Stimulated activated CD8-positive, alpha-beta memory T cell treated with anti-CD3 and anti-CD28 coated beads, Interleukin-2, amount 100 ng/mL, for 1 hour (primary cell): ENCODE measurements at places on chromosomes 12 and 14.
A peak's percentile ranks its signal among the peaks of the same experiment; 100 is the strongest.

- no peak for DNase-seq
Observed at GRCh38 chr12:50542448-50542847, 37.7 kb downstream of the DIP2B start.

GRCh38 chr14:69554500-69554899 lies 20.2 kb downstream of the CCDC177 start:
- no peak for DNase-seq

- no peak for DNase-seq
Observed at GRCh38 chr12:111086947-111087700, 166.7 kb upstream of the MYL2 start.

DNA sequence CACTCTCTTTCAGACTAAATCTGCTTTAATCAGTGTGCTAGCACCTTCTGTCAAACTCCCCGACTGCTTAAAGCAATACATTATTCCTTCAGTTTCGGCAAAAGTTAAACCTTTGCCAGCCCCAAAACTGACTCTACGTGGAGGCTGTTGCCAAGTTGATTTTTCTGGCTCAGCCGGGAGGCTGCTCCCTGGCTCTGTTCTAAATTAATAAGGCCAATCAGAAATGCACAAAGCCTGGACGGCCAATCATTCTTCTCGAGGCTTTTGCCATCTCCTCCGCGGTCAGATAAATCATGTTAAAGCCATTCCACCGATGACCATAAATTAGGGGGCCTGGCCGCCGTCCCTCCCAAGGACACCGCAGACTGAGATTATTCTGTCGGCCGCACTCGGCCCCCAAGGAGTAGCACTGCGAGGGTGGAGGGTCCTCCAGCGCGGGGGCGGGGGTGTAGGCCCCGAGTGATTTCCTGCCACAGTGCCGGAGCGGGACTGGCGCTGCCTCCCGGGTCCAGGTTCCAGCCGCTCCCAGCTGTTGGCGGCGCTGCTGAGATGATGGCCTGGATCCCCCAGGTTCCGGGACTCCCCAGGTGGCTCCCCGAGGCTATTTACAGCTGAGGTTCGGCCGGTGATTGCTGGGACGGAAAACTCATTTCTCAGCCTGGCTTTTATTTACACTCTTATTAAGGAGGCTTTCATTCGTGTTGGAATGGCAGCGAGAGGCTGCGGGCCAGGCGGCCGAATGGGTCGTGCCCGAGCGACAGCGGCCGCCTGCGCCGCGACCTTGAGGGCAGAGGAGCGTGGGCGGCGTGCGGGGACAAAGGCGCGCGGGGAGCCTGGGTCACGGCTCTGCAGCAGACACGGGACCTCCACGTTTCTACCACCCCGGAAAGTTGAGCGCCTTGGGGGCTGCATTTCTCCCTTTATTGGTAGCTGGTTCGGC lies 165.1 kb downstream of the MON2 start:
- no peak for DNase-seq

GRCh38 chr14:89142366-89142765 lies 274.7 kb downstream of the FOXN3 start:
- DNase-seq = no peak

DNA sequence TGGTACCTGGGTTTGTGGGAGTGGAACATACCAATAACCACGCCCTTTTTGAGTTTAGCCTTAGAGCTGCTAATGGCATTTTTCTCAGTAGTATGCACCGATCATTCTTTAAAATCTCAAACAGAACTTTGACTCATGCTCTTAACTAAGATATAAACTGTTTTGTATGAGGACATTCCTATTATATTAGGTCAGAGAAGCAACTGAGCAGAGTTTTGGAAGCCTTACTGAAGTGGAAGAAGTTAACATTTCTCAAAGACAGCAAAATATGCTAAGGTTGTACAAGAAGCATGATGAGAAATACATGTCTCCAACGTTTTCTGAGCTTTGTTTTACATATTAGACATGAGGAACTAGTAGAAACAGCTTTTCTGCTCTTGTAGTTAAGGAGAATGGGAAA lies 819.2 kb downstream of the FSCB start:
- no peak for DNase-seq

GRCh38 chr12:54126029-54126695 lies 62.6 kb downstream of the SMUG1 start:
- no peak for DNase-seq

DNA sequence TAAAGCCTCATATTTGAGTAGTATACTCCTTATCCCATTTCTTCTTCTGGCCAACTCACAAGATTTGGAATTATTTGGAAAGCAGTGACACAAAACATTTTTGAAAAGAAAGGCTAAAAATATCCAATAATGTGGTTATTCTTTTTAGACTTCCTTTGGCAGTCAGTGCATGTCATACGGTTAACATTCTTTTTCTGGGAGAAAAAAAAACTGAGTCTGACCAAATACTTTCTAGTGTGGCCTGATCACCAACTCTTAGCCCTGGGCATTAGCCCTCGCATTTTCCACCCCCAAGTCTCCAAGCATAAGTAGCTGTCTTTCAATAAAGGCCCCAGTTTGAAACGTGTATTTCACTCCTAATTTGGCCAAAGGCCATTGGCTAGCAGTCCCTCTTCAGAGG lies 5.9 kb downstream of the RASSF3 start:
- no peak for DNase-seq

DNA sequence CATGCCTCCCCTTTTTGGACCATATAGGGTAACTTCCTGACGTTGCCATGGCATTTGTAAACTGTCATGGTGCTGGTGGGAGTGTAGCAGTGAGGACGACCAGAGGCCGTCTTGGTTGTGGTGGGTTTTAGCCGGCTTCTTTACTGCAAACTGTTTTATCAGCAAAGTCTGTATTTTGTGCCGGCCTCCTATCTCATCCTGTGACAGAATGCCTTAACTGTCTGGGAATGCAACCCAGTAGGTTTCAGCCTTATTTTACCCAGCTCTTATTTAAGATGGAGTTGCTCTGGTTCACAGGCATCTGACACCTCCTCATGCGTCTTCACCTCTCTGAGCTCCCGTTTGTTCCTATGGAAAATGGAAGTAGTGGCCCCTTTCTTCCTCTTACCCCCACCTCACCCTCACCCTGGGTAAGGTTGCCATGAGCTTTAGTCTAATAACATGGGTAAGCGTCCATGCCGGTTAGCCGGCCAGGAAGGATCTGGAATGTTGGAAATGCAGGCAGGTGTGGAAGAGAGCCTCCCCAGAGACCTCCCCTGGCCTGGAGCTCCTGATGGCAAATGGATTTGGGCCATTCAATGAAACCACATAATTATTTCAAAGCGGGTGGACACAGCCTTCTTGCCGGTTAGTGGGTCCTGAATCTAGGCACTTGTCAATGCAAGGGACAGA lies 18.6 kb downstream of the HHIPL1 start:
- no peak for DNase-seq

DNA sequence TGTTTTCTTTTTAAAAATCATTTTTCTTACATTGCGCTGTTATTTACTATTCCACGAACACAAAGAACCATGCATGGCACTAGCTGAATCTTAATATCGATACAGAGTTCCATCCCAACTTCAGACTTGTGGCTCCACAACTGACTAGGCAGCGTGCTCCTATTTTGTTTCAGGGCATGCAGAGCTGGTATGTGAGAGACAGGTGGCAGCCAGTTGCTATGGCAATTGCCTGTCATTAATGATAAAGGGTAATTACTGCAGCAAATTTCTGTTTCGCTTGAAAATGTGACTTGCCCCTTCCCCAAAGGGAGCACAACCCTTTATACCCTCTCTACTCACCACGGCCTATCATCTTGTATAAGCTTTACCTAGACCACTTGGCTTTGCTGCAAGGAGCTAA lies 113.1 kb upstream of the G2E3 start:
- DNase-seq = no peak

DNA sequence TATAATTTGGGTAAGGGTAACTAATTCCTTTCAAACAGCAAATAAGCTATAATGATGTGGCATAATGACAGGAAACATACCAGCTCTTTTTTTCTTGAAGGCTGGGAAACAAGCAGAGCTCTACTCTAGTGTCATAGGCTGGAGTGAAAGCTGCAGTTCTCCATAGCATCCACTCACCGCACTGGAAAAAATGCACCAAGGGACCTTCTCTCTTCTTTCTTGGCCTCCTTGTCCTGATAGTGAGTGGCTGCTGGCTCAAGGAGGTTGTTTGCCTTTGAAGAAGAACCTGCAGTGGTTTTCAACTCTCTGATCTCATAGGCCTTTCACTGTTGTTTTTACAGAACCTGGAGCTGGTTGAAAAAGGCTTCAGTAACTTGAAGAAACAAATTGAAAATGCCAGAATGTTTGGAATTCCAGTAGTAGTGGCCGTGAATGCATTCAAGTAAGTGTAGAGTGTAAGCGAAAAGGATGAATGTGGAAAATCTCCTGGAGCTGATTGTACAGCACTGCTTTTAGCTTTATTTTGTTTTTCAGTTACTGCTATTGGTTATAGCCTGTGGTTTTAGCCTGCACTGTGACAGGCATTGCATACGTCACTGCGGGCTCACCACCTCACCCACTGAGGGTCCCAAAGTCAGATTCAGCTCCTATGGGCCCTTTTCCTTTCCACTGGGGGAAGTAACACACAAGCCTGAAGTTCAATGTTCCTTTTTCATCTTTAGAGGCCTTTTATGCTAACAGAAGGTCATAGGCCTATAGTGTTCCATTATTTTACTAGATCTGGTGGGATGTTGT lies 17.2 kb upstream of the AKAP5 start:
- DNase-seq = peak; percentile 11

GRCh38 chr14:50036211-50036610 lies 80.2 kb downstream of the VCPKMT start:
- no peak for DNase-seq

DNA sequence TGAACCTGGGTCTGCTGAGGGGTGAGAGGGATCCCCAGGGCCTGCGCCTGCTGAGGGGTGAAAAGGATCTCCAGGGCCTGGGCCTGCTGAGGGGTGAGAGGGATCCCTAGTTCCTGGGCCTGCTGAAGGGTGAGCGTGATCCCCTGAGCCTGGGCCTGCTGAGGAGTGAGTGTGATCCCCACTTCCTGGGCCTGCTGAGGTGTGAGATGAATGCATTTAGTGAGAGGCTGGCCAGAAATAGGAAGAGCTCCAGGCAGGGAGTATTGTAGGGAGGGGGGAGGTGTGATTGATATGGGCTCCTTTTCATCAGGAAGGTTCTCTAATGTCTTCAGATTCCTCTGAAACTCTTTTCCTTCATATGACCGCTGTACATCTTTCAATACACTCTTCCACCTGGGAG lies 43.0 kb downstream of the FAM186A start:
- DNase-seq = no peak

DNA sequence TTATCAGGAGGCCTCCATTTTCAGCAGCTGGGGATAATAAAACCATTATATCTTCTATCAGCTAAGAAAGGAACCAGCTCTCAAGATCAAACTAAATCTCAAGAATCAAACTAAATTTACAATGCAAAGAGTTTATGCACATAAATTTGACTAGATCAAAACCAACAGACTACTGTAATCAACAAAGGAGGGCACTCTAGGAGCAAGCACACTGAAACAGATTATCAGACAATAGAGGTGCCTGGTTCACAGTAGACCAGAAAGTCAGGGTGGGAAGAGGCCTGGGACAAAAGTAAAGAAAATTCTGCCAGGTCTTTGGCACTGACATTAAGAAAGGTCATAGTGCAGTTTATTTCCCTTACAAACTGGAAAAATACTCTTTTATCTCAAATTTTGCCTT lies 61.0 kb downstream of the HECTD4 start:
- no peak for DNase-seq

- DNase-seq = no peak
Observed at GRCh38 chr14:83425706-83426105, 1892.1 kb upstream of the SEL1L start.

DNA sequence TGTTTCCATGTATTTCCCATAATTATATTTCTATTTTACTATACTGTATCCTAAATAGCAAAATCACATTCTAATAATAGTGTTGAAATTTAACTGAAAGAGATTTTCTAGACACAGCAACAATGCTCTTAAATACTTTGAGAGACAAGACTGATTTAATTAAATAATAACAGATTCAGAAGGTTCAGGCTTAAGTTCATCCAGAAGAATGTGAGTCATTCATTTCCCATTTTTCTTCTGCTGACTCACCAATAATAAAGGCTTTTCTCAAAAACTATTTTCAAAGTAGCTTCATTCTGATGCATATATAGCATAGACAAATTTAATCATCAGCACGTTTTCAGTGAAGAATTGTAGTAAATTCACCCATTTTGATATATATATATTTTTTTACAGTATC lies 481.4 kb downstream of the MDGA2 start:
- no peak for DNase-seq

- DNase-seq = no peak
Observed at GRCh38 chr14:36515105-36515593, 4.9 kb downstream of the NKX2-1 start.

DNA sequence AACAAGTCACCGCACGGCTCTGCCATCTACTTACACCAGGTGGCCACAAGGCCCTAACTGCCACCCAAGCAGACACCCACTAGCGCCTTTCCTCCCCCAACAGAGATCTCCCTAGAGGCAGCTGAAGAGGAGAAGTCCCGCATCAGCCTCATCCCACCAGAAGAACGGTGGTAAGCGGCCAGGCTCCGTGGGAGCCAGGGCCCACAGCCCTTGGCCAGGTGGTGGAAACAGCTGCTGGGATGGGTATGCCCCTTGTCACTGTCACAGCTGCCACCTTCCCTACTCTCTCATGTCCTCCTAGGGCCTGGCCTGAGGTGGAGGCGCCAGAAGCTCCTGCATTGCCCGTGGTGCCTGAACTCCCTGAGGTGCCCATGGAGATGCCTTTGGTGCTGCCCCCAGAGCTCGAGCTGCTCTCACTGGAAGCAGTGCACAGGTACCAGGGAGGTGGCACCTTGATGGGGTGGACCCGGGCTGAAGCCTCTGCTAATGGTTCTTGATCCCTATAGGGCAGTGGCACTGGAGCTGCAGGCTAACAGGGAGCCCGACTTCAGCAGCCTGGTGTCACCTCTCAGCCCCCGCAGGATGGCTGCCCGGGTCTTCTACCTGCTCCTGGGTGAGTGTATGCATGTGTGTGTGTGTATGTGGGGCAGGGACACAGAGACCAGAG lies 7.5 kb downstream of the REC8 start:
- DNase-seq = no peak

DNA sequence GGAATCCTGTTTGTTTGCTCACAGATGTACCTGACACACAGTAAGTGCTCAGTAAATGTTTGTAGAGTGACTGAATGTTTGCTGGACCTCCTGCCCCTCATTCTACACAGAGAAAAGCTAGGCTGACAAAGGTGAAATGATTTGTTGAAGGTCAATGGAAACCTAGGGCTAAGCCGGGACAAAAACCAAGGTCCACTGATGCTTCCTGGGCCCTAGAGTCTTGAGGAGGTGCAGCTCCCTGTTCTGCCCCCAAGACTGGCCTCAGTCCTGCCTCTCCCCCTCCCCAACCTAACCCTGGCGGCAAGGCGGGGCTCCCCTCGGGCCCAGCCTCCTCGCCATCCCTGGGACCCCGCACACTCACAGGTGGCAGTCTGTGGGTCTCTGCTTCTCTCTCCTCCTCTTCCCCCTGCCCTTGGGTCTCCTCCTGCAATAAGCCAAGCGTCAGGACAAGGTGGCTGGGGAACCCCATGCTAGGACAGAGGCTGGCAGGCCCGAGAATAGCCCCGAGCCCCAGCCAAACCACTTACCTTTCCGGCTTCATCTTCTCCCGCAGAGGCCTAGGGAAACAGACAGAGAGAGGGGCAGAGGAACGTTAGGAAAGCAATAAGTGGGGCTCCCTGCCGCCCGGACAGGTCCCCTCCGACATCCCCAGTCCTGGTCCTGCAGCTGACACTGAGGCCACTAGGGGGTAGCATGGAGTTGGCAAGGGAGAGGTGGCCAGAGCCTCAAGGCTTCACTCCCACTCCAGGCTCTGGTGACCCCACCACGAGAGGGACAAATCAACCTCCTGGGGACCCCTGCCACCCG lies 9.3 kb downstream of the PGF start:
- peak; percentile 57 for DNase-seq

GRCh38 chr12:16030744-16031143 lies 119.6 kb downstream of the DERA start:
- DNase-seq = no peak

- DNase-seq = no peak
Observed at GRCh38 chr12:38508246-38508645, 191.7 kb downstream of the ALG10B start.
